ENCODE measurements at places on chromosomes 7 and 10. TPM values are rescaled to one million over a fixed set of nuclear protein-coding genes. Genes with fewer than 3 reads are reported as not detected.

GRCh38 chr10:129163531-129163930 lies 303.5 kb upstream of the MGMT start:
- no peak for DNase-seq

GRCh38 chr7:25656581-25657026 lies 428.3 kb upstream of the NPVF start:
- no peak for DNase-seq

DNA sequence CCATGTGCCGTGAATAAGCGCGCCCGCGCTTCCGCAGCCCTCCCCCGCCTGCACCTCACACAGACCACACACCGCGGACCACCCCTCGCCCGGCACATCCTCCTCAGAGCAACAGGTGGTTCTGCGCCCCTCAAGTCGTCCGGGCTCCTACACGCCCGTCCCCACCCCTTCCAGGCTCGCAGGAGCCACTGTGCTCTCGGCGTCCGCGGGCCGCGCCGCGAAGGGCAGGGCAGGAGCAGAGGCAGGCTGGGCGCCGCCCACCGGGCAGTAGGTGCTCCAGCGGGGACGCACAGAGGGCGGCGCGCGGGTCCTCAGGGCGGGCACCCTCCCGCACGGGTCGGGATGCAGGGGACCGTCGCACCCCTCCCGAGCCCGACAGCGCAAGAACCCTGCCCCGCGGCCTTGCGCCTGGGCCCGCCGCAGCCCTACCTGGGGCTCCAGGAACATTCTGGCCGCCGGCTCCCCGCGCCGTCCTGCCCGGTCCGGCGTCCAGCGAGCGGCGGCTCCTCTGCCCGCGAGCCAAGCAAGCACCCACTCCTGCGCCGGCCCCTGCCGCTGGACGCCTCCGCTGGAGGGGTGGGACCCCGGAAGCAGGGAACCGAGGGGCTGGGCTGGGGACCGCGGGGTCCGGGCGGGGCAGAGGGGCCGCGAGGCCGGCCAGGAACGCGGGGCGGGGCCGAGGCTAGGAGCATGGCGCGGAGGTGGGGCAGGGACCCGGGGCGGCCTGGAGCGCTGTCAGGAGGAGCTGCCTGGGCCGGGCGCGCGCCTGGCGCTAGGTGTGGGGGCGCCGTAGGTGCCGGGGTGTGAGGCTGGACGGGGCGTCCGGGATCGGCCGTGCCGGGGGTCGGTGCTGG lies 37.4 kb downstream of the RASGEF1A start:
- DNase-seq = no peak

METTL27 gene
- total RNA-seq = 3.4 TPM

ODAD2 gene
- total RNA-seq = not detected

- DNase-seq = no peak
Observed at GRCh38 chr10:120713573-120714205, 137.5 kb upstream of the WDR11 start.

DNA sequence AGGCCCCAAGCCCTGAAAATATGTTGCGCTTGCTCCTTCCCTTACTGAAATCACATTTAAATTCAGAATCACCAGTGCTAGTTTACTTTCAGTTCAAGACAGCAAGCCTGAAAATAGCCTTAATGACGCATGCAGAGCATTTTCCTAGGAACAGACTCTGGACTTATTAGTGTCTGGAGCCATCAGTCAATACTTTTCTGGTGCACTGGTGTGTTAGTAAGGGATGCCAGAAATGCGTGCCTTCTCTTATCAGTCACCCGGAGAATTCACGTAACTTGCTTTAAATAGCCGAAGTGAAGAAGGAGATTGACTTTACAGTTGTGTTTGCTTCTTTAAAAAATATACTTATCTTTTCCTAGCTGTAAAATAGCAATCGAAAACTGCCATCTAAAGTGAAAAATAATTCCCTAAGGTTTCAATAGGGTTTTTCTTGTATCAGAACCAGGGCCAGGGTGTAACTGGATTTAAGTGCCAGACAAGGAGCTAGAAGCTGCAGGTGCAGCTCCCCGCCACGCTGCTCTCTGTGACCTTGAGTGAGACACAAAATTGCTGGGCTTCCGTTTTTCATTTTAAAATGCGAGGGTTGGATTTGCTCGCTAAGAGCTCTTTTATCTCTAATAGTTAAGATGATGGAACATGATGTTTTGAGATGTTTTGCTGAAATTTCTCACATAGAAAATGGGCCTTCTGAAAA lies 177.8 kb downstream of the NSUN6 start:
- no peak for DNase-seq

DNA sequence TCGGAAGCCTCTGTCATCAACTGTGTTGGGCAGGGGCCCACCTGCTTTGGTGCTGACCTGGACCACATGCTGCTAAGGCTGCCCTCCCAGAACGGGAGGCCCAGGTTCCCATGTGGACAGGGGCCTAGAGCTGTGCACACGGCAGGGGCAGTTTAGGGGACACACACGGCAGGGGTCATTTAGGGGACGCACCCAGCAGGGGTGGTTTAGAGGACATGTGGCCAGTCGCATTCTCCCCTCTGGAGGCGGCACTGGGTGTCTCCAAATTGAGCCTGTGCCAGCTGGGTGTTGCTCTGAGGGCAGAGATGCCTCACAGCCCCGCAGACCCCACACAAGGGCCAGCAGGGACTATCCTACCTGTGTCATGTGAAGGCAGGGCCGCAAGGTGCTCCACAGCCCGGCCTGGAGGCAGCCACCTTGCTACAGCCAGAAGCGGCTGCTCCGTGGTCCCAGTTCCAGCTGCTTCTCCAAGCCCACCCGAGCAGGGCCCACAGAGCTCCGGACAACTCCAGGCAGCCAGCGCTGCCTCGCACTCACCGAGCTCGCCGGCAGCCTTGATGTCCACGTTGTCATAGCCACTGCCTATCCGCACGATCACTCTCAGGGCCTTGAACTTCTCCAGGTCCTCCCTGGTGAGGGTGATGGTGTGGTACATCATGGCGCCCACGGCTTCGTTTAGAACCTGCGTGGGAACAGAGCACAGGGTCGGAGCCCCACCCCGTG lies 60.7 kb downstream of the ZRANB1 start:
- DNase-seq = no peak

ADO gene
- total RNA-seq = 24.9 TPM

DNA sequence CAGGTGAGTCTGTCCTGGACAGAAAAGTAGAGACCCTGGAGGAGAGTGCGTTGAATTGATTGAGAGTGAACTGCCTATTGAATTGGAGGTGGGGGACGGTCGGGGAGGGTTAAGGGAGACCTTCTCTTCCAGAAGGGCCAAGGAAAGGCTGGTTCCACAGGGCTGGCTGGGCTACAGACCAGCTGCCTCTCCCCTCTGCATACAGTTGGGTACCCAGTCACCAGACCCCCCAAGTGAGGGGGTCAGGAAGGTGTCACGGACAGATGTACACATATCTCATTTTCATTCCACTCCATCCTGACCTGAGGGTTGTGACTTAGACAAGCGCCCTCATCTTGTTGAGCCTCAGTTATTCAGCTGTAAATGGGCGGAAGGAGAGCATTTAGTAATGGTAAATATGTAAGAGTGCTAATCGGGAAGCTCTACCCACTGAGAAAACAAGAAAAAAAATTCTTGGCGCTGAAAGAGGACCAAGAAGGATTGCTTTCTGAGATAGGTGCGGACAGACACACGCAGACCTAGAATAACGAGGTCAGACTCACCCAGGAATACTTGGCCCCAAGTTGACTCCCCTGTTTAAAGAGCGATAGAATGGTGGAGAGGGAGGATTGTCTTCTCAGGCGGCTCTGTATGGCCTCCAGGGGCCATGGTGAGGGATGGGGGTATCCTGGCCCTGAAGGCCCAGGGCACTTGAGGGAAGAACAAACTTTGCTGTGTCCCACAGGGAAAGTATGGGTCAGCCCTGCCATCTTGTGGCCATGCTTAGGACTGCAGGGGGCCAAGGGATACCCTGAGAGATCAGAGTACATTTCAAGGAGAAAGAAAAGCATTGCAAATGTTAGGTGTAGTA lies 7.2 kb upstream of the MBL2 start:
- DNase-seq = peak; percentile 47

AEBP1 gene
- total RNA-seq = 0.62 TPM

PRSS1 gene
- 7.3 TPM for total RNA-seq

GRCh38 chr7:103951311-103951710 lies 38.1 kb downstream of the RELN start:
- no peak for DNase-seq

DNA sequence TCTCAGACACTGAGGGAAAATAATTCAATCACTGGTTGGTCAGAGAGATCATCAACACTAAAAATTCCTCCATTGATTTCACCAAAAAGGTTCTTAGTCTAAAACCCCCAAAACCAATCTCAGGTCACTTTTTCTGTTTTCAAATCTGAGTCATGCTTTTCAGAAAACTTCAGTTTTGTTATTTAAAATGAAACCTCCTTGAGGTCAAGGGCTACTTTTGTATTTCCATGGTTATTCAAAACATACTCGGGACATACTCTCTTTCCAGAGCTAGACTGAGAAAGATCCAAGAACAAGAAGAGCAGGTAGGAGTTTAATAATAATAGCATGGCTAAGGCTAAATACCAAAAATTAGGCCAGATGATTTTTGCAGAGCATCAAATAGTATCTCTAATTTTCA lies 152.8 kb downstream of the SDHAF3 start:
- DNase-seq = no peak

DNA sequence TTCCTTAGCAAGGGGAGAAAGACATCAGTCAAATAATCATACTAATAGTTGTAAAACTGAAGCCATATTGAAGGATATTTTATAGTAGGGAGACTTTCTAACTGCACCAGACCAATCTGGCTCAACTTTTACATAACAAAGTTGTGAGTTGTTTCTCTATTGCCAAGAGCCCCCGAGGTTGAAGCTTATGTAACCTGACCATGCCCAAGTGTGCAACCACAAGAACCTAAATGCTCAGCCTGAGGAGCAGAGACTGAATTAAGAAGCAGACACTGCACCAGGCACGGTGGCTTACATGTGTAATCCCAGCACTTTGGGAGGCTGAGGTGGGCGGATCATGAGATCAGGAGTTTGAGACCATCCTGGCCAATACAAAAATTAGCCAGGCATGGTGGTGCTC lies 77.3 kb upstream of the ARMC3 start:
- no peak for DNase-seq

DNA sequence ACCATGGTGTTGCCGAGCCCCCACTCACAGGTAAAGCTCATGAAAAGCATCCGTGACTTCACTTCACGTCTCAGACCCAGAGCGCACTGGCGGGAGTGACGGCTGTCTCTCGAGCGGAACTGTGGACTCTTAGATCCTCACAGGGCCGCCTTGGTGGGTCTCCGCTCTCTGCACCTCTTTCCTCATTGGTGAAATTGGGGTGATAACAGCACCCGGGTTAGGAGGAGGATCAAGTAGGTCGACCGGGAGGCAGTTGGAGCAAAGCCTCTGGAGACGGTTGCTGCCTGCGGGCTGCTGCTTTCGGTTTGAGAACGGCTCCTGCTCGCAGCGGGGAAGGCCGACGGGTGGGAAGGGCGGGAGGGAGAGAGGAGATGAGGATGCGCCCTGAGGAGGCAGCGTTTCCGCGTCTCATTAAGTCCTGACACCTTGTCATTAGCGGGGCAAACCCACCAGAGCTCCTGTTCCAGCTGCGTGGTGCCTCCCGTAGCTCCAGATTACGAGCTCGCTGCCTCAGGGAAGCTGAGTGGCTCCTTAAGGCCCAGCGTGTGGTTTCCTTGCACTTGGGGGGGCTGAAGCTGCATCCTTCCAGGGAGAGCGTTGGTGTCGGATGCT lies 51.9 kb upstream of the CFAP46 start:
- DNase-seq = no peak

GRCh38 chr10:64159910-64160872 lies 639.0 kb downstream of the REEP3 start:
- no peak for DNase-seq

FAM24A gene
- total RNA-seq = not detected

- DNase-seq = peak; percentile 94
Observed at GRCh38 chr10:33008499-33009243, 50.6 kb upstream of the ITGB1 start.

DNA sequence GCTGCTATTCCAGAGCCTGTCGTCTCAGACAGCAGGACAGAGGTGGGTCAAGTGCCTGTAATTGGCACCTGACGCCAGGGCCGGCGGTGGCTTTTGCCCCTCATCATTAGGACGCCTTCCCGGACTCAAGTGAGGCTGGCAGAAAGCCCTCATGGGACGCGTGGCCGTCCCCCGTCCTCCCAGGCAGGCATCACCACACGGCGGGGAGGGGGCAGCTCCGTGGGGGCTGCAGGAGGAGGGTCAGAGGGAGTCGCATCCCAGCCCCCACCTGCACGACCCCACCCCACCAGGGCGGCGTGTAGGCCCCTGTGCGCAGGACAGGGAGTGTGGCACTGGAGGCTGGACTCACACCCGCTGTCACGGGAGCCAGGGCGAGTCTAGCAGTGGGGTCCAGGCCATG lies 16.3 kb downstream of the CFAP46 start:
- no peak for DNase-seq

DNA sequence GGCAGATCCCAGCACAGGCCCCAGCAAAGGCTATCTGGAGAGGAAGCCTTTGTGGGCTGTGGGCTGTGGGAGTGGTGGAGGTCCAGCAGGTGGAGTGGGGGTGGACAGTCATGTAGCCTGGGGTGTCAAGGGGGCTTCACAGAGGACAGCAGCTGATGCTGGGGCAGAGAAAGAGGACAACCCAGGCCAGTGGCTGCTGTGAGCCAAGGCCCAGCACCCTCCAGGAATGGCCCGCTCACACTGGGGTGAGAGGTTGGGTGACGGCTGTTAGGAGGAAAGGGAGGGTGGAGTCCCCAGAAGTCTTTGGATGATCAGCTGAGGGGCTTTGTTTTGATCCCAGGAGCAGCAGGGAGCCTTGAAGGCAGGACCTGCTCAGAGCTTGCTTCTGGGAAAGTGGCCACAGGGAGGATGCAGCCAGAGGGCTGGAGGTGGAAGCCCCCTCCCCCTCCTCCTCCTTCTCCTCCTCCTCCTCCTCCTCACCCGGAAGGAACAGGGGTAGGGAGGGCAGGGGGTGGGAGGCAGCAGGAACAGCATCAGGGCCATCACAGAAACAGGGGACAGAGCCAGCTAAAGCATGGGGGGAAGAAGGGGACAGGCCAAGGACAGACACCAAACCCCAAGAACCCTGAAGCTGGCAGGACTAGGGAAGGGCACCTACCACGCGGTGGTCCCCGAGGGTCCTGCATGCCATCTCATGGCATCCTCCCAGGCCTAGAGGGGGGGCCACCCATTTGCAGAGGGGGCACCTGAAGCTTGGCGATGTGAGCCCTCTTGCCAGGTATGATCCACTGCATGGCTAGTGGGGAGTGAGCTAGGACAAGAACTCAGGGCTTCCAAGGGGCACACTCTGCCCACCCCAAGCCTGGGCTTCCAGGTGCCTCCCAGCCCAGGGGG lies 144.9 kb downstream of the GRID1 start:
- DNase-seq = no peak

DNA sequence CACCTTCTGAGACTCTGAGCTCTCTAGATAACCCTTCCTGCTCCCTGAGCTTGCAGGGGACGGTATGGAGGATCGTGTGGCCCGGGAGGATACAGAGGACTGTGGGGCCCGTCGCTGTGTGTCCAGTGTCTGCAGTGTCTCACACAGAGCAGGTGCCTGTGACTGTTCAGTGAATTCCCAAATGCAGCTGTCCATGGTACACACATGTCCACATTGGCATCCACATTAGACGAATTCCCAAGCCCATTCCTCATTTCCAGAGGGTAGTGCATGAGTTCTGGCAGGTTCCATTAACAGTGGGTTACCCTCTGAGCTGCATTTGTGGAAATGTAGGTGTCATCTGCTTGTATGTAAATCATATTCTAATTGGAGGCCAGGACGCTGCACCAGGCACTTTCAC lies 39.5 kb downstream of the WDFY4 start:
- DNase-seq = no peak

UCN3 gene
- total RNA-seq = not detected

GRCh38 chr7:144102041-144102440 lies 7.3 kb upstream of the OR2A2 start:
- DNase-seq = no peak

Measured in Panc1 (cell line).